NCI-H524 treated with DMSO at 0.1 percent for 48 hours (cell line): ENCODE measurements at places on chromosomes 2 and 18.

DNA sequence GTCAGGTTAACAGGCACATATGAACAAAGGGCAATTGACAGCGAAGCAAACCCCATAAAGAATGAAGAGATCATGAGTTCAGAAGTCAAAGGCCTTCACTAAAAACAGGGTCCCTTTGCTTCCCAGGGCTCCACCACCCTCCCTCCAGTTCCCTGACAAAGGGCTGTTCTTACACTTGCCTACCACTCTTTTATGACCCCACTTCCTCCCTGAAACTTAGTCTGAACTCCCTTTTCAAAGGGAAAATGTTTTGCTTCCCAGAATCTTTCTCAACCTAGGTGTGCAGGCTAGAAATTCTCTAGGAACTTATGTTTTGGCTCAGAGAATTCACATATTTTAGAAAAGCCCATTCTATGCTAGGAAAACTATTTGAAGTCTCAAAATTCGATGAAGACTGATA is 86.0 kb upstream of the ITGA4 start:
- no peak for DNase-seq

DNA sequence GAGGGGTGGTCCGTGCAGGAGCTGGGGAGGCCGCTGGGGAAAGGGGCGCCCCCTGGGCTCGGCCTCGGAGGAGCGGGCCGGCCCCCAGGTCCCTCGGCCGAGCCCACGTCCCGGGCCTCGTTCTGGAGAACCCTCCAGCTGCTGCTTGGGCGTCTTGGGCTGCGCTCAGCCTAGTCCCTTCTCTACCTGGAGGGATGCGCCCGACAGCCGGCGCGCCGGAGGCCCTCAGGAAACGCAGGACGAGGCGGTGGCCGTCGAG is 293 bp upstream of the D2HGDH start:
- DNase-seq: no peak

DNA sequence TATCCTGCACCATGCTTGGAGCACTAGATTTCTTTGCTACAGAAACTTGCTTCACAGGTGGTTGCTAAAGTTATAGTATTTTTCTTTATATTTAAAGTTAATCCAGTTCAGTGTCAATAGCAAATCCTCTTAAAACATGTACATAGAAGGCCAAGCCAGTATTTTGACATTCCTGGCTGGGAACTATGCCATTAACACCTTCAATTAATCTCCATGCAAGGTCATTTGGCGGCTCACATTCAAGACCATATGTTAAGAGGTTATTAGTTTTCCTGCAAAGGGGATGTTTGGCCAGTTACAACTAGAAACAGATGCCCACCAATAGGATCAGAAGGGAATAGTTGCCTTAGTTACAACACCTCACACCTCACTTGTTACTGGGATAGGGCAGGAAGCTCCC is 261.3 kb upstream of the MEIS1 start:
- DNase-seq: peak; percentile 87

DNA sequence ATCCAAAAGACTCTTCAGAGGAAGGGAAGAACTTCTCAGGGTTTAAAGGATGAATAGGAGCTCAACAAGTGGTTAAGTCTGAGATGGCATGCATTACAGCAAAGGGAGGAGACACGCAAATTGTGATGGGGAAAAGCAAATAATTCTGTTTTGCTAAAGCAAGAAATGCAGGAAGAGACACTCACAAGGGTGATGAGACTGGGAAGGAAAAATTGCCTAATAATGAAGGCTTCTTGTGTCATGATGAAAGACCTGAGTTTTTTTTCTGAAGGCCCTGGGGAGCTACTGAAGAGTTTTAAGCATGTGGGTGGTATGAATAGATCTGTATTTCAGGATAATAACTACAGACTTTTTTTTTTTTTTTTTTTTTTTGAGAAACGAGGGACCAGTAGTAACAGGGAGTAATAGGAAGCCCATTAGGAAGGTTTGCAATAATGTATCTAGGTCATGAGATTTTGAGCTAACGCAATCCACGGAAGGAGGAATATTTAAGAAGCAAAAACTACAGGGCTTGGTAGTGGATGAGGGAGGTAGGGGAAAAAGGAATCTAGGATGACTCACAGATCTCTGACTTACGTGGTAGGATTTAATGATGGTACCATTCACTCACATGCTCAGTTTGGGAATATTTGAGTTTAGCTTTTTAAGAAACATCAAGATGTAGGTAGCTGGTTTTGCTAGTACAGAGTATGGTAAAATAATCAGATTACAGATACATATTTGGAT is 16.0 kb upstream of the SERPINB3 start:
- no peak for DNase-seq

DNA sequence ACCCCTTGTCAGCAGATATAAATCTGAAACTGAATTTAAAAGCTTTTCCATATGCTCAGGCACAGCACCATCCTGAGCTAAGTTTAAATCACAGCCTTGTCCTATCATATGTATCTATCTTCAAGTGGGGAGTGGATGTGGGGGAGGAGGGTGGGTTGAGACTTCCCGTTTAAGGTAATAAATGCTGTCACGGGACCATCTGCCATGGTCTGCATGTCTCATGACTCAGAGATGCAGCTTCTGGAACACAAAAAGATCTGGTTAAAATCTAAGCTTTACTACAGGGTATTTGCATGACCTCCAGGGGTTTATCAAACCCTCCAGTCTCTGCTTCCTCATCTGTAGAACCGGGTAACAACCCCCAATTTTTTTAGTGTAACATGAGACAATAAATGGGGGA is 377.7 kb upstream of the ST6GAL2 start:
- peak; percentile 30 for DNase-seq

DNA sequence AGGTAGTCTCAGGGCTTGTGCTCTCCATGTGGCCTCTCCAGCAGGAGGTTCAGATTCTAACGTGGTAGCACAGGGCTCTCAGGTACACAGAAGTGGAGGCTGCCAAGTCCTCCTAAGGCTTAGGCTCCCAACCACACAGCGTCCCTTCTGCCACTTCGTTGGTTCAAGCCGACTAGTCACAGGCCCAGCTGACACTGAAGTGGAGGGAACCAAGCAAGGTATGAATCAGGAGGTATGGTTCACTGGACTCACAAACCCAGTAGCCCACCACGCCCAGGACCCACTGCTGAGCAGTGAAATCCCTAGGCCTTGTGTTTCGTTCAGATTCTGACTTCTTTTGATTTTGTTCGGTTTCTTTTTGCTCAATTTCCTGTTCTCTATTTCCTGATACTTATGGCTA is 46.0 kb upstream of the SEC11C start:
- DNase-seq: no peak

GRCh38 chr2:167785606-167786216 is 461.7 kb downstream of the STK39 start:
- DNase-seq: no peak

GRCh38 chr2:159285433-159285832 is 1.1 kb downstream of the WDSUB1 start:
- DNase-seq: no peak

GRCh38 chr2:192159736-192160135 is 35.0 kb downstream of the TMEFF2 start:
- DNase-seq: no peak

GRCh38 chr2:148552675-148553331 is 91.7 kb upstream of the EPC2 start:
- DNase-seq: peak; percentile 77

DNA sequence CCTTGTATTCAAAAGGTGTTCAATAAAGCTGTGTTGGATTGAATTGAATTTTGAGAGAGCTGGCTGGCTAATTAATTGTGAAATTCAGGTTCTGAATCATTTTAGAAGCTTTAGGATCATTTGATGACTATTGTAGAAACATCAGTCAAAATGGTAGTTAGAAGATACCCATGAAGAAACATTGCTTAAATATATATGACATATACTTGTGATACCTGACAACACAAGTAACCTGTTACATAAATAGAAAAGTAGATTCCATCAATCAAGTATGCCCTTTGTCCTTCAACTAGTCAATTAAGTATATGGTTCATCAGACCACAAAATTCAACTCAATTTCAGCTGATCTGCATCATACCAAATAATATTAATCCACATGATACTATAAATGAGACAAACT is 185.6 kb downstream of the PID1 start:
- no peak for DNase-seq

- peak; percentile 26 for DNase-seq
Observed at GRCh38 chr2:231452799-231453508, 11.3 kb downstream of the NCL start.

GRCh38 chr2:109648041-109648527 is 33.9 kb downstream of the SOWAHC start:
- no peak for DNase-seq

DNA sequence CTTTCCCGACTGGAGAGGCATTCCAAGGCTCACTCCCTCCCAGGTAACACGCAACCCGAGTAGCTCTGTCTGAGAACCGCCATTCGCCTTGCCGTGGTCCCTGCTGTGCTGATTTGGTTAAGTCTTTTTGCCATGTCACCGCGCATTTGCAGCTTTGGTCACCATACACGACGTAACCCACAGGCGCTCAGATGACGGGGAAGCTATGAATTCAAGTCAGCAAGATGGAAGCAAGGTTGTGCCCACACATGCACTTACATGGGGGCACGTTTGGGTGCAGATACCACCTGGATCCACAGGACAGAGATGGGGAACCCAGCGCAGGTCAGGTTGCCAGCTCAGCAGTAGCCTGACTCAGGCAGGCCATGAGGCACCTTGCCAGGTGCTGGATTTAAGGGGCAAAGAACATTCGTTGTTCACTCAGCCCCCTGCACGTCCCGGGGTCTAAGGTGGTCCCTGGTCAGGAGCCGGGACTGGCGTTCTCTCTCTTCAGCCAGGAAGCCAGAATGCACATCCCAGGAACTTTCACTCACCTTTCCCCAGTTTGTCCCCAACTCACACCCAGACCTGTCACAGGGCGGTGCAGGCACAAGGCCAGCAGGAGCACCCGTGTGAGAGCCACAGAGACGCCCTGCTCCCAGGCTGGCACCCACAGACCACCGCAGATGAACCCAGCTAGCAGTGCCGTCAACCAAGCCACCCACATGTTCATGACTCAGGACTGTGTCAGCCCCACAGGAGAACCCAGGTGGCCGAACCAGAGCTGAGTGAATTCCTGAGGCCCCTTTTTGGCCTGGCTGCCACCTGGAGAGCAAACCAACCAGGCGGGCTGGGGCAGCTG is 19.9 kb downstream of the SNED1 start:
- no peak for DNase-seq

DNA sequence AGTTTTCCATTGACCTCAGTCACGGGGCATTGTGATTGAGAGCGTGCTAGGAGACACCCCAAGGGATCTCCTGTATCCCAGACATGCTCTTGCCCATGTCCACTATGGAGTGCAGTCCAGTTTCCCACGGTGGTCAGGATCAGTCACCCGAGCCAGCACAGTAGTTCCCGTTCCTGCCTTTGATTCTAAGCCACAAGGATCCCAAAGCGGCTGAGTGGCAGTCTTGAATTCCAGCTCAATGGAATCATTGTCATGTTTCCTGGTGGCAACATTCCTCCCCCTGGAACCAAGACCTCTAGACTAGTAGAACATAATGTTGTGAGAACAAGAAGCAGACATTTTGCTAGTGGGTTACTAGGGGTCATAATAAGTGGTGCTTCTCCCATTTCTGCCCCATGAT is 154.3 kb downstream of the SEPTIN10 start:
- no peak for DNase-seq

DNA sequence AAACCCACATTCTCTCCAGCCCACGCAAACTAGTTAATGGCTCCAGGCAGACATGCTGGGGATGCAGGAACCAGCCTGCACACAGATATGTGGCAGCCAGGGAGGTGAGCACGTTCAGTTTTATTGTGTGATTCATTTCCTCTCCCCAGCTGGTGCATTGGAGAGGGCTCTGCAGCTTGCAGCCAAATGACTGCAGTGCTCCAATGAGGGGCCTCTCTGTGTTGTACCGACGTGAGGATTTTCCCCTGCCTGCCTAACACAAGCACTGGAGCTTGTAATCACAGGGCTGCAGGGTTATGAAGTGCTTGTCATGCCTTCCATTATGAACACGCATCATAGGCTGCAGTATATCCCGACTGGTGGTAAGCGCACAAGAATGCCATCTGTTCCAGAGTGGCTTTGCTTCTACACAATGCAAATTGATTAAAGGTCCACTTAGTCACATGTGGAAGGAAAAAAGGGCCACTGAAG is 92.3 kb upstream of the THUMPD2 start:
- DNase-seq: peak; percentile 54

DNA sequence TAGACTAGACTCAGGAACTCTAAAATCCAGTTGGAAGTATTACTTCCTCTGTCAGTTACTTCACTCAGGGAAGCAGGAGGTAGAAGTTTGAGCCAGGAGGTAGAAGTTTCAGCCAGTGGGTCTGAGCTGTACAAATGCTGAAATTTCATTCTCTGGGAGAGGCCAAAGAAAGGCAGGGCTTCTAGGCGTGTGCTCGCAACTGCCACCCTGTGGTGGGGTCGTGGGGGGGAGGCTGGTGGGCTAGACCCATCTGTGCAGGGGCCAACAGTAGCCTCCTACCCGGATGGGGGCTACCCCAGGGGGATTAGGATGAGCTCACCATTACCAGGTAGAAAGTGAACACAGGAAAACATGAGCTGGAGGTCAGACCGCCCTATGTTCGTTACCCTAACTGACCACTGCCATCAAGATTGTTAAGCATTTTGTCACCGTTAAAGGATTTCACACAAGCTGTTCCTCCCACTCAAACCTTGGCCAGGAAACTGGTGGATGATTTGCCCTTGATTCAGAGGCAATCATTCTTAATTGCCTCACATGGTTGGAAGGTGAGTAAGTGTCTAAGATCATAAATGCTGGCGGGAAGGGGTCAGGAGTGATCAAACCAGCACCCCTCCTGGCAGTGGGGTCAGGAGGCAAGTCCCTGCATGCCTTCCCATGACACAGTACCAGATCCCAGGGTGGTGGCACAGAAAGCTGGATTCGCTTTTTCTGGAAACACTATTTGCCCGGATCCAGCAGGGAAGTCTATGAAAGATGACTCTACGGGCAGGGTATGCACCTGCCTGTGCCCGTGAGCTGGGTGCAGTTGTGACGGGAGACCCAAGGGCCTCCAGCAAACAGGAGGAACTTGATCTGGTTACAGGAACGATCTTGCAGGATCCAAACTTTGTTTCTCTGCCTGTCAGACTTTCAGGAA is 5.2 kb upstream of the FHL2 start:
- no peak for DNase-seq

DNA sequence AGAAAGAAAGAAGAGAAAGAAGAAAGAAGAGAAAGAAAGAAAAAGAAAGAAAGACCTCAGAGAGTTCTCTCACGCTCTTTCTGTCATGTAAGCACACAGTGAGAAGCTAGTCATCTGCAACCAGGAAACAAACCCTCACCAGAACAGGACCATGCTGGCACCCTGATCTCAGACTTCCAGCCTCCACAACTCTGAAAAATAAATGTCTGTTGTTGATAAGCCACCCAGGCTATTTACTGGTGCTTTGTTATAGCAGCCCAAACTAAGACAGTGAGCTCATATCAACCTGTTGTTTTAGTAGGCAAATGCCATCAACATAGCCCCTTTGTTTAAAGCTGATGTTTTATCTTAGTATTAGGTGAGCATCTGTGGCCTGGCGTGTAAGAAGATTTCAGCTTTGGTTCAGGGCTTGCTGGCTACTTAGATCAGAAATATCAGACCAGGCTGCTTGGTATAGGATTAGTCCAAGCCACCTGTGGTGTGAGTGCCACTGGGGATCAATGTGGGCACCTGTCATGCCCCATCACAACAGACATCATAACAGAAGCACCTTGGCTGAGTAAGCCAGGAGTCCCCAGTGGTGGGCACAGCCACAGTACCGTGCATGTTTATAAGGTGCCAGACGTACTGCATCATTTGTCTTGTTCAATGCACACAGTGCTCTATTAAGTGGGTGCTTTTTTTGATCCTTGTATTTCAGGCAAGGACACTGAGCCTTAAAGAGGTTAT is 94.4 kb downstream of the LBH start:
- DNase-seq: peak; percentile 89

- DNase-seq: no peak
Observed at GRCh38 chr2:237701033-237701858, 73.9 kb downstream of the LRRFIP1 start.
